ENCODE measurements at places on chromosomes 5 and 9.

DNA sequence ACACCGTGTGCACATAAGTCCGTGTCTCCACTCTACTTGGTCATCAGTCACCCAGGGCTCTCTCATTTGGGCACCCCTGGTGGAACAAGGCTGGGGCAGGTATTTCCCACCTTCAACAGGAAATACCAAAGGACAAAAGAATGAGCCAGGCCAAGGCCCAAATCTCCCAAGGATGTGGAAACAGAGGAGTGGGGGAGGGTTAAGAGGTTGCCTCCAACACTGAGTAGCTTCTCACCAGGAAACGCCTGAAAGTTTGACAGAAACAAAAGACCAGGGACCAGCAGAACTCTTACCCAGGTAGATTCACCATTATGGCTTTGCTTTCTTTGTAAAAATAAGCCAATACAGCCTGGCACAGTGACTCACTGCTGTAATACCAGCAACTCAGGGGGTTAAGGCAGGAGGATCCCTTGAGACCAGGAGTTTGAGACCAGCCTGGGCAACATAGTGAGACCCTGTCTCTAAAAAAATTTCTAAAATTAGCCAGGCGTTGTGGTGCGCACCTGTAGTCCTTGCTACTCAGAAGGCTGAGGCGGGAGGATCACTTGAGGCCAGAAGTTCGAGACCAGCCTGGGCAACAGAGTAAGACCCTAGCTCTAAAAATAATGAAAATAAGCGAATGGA is 12.7 kb downstream of the SLC1A3 start:
- no peak for DNase-seq

DNA sequence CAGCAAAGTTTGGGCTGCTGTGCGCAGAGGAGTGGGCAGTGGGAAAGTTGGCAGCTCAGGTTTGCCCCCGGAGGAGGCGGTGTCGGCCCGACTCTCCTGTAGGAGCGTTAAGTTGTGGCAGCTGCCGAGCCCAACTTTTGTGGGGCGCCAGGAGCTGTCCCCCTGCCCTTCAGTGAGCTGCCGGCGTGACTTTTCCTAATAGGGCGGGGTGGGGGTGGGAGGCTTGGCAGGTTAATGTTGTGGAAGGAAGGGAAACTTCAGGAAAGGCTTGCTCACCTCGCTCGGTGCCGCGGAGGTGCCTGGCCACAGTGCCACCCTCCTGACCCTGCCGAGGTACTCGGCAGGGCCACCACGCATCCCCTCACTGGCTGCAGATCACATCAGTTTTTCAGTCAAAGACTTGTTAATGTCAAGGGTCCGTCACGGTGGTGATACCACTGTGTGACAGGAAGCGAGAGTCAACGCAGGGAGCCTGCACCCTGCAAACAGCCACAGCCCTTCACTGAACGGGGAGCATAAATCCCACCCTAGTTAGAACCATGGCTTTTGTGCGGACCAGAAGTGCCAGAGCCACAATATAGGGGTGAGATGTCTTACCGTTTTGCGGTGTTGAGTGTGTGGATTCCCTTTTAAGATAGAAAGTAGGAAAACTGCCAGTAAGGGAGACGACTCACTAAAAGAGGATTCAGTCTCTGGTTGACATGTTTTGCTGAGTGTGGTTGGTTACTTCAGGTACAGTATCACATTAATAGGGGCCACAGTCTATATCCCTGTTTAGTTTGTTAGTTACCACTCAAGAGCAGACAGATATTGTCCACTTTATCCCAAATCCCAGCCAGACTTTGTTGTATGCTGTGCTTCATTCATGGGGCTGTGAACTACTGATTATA is 796 bp downstream of the LNPEP start:
- peak; percentile 56 for DNase-seq

DNA sequence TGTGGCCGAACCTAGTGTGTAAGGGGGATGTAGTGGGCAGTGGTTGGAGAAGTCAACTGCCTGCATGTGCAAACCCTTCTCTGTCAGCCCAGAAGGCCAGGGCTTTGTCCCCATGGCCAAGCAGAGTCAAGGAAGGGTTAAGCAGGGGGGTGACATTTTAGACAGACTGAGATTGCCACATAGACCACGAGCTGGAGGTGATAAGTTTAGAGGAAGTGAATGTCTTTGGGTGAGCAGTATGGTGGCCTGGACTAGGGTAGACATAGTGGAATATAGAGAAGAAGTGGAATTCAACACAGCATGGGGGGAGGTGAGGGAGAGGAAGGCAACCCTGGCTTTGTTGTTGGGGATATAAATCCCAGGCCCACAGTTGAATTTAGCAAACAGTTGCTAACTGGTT is 38.7 kb upstream of the CDKN2AIPNL start:
- no peak for DNase-seq

DNA sequence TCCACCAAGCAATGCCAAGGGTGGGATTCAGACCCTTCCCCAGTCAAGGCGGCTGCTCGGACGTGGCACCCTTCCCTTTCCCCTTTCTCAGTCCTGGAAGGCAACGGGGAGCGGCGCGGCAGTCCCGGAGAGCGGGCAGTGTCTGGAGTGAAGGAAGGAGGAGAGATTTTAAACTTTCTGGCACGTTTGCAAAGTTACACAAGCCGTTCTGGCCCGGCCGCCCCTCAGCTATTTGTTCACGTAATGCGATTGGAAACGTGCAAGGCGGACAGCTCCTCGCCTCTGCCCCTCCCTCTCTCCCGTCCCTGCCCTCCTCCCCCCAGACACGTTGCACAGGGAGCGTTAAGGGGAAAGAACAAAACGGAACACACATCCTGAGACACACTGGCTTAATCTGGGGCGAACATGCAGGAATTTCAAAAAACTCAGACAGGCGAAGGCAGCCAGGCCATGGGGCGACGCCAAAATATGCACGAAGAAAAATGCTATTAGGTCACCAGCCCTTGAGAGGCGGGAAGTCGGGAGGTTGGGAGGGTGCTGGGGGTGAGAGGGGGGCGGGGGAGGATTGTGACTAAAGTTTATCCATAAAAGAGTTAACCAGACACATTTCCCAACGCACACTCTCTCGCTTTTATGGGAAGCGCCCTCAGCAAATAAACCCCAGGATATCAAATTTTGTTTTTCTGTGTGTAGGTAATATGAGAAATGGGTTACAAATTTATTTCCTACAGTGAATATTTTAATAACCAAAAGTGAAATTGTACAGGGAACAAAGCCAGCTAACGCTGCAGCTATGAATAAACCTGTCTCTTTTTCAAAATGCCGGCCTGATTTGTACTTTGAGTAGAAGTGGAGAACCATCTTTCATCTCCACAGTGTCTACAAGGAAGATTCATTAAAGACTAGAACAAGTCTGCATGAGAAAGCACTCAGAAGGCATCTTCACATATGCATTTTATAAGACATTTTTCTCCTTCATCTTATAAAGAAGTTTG is at the start of gene LOX:
Gene LOX (minus strand): TSS at position 144 of the 995 bp plus-strand sequence. CDS start 274 bp downstream, outside the sequence.
- DNase-seq, result peak; percentile 64

GRCh38 chr5:32760091-32760509 is 49.0 kb downstream of the NPR3 start:
- DNase-seq, result no peak

GRCh38 chr5:181207214-181207959 is 2.4 kb upstream of the TRIM7 start:
- DNase-seq, result peak; percentile 94

DNA sequence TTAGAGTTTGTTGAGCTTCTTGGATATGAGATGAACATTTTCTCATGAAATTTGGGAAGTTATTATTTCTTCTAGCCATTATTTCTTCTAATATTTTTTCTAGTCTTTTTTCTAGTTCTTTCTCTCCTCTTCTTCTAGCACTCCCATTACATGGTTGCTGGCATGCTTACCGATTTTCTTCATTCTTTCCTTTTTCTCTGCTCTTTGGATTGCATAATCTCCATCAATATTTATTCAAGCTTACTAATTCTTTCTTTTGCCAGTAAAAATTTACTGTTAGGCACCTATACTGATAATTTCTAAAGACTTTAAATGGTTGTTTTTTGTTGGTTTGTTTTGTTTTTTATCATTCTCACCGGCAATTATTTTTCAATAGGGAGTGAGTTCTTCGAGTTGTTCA is 114.8 kb upstream of the RASEF start:
- DNase-seq, result no peak

- no peak for DNase-seq
Measured at GRCh38 chr9:111970827-111971226, 74.2 kb downstream of the UGCG start.

DNA sequence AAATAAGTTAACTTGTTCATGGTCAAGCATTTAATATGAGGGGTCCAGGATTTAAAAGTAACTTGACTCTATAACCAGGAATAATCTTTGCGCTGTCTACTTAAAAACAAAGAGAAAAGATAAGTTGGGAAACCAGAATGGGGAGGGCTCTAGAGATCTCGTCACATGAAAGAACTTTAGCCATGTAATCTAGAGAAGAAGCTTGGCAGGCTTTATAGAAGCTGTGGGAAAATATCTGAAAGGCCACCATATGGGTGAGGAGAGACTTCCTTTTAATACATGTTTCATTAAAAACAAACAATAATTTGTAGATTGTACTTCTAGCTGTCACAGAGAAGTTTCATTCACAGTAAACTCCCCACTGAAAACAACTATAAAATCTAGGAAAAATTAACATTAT is 46.7 kb upstream of the PPP1R2B start:
- no peak for DNase-seq

- peak; percentile 44 for DNase-seq
Measured at GRCh38 chr5:116084287-116084691, 536 bp upstream of the COMMD10 start.

- no peak for DNase-seq
Measured at GRCh38 chr9:37444890-37445289, 20.4 kb downstream of the ZBTB5 start.

DNA sequence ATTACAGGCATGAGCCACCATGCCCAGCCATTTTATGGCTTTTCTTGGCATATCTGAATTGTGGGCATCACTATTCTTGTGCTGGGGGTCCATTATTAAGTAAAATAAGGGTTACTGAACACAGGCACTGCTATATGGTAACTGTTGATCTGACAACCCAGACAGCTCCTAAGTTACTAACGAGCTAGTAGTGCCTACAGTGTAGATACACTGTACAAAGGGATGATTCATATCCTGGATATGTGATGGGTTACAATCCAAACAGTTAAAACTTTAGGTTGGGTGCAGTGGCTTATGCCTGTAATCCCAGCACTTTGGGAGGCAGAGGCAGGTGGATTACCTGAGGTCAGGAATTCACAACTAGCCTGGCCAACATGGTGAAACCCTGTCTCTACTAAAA is 4.3 kb downstream of the CD14 start:
- no peak for DNase-seq

DNA sequence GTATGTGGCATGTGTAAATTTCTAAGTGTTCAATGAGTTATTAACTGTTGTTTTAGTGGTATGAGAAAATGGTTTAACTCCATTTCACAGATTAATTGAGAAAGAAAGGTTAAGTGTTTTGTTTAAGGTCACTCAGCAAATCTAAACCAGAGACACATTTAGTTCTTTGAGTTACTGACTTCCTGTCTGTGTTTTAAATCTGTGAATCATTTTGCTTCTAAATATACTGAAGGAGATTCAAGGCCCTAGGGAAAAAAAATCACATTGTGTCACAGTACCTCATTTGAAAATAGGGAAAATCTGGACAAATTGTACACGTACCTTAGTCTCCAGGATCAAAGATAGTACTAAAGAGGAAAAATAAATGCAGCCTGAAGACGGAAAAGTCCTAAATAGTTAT is 368.2 kb downstream of the TMEM161B start:
- no peak for DNase-seq

DNA sequence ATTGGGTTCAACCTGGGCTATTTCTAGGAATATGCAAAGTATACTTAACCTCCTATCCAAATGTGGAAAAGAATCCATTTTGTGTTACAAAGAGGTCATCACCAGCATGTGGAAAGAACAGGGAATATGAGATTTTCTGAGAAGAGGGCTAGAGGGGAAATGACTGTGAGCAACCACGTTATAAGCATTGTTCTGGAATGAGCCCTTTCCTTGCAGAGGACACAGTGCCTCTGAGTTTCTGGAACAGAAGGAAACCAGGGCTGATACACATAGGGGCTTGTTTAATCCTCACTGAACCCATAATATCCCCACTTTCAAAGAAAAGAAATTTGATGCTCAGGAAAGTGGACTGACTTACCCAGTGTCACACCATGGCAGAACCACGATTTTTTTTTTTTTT is 53.0 kb downstream of the SFXN1 start:
- no peak for DNase-seq

- DNase-seq, result no peak
Measured at GRCh38 chr9:89706086-89706485, 101.3 kb downstream of the GADD45G start.

DNA sequence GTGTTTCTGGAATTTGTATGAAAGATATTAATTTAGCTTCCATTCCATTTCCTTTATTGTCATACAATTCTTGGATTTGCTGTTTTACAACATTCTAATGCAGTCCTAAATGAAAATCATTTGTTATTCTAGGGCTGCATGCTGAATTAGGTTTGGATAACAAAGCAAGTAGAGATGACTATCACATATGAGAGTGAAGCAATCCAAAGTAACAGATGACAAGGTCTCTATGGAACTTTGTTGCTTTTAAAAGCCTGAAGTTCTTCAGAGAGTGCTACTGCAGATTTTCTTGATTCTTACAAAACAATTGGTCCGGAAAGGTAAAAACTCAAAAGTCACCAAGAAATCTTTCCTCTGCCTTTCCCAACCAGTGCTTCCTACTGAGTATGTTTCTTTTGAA is 56.9 kb upstream of the VCAN start:
- DNase-seq, result no peak

DNA sequence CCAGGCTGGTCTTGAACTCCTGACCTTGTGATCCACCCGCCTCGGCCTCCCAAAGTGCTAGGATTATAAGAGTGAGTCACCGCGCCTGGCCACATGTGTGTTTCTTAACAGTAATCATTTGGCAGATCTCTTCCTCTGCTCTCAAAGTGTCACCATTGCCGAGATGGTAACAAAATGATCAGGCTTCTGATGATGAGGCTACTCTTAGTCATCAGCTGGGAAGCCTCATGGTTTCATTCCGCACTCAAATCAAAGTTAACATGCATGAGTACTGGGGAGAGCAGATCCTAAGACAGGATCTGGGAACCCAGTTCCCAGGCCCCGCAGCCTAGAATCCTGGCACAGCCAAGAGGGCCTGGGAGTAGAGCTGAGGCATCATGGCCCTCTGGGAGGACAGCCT is 27.4 kb downstream of the BARHL1 start:
- no peak for DNase-seq

- no peak for DNase-seq
Measured at GRCh38 chr5:168836603-168837231, 257.5 kb upstream of the PANK3 start.

DNA sequence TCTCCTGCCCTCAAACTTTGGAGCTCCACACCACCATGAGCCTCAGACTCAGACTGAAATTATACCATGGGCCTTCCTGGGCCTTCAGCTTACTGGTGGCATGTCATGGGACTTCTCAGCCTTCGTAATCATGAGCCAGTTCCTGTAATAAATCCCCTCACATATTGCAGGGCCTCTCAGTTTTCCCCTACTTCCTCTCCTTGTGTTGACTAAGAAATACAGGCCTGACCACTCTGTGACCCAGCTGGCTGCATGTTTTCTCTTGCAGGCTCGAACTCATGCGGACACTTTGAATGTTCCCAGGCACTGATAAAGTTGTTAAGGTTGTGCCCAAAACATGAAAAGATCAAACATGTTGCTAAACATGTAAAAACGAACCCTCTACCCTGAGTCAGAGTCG is 26.2 kb upstream of the SHC3 start:
- no peak for DNase-seq

GRCh38 chr9:71984831-71985281 is 73.4 kb downstream of the C9orf85 start:
- no peak for DNase-seq

Measured in Calu3 (cell line).